Caki2 (cell line): ENCODE measurements at places on chromosomes 3 and 15.

- no peak for DNase-seq
These were observed 32.2 kb downstream of the GRM2 start for GRCh38 chr3:51739110-51739509.

GRCh38 chr3:189282741-189283140 is 111.0 kb downstream of the TPRG1 start:
- DNase-seq = no peak

- DNase-seq = no peak
These were observed 9.2 kb upstream of the MUC4 start for GRCh38 chr3:195820901-195821300.

DNA sequence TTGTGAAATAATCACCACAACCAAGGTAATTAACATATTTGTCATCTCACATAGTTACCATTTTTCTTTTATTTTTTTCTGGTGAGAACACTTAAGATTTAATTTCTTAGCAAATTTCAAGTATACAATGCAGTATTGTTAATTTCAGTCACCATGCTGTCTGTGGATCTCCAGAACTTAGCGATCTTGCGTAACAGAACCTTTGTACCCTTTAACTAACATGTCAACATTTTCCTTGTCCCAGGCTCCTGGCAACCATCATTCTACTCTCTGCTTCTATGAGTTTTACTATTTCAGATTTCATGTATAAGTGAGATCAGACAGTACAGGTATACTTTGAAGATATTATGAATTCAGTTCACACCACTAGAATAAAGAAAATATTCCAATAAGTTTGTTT is 154.4 kb downstream of the KCNAB1 start:
- DNase-seq = no peak

- DNase-seq = no peak
These were observed 7.5 kb downstream of the C3orf22 start for GRCh38 chr3:126551121-126551838.
